T1000 (cell line): ENCODE measurements at places on chromosomes 2 and 18.
A peak's percentile ranks its signal among the peaks of the same experiment; 100 is the strongest.

GRCh38 chr2:119820275-119820674, 60.6 kb downstream of the PTPN4 start:
- peak; percentile 64 for DNase-seq

- no peak for DNase-seq
These were observed 36.9 kb upstream of the KLF11 start for GRCh38 chr2:10006236-10007161.

GRCh38 chr2:173327421-173327820, 27.3 kb upstream of the CDCA7 start:
- DNase-seq, result no peak

GRCh38 chr2:220585241-220585640, 957.8 kb downstream of the SLC4A3 start:
- DNase-seq, result no peak
